ENCODE measurements at places on chromosomes 16 and 17. TPM values are rescaled to one million over a fixed set of nuclear protein-coding genes. Genes with fewer than 3 reads are reported as not detected.

TMIGD1 gene
- not detected for total RNA-seq

DNA sequence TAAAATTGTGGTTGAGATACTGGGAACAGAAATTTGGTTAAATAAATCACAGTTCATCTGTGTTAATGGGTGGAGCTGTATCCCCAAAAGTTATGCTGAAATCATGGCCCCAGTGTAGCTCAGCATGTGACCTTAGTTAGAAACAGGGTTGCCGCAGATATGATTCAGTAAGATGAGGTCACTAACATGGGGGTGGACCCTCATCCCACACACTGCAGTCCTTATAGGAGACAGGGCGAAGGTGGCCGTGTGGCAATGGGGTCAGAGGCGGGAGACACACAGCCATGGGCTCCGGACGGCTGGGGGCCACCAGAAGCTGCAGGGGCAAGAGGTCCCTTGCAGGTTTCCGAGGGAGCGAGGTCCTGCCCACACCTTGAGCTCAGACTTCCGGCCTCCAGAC is 10.7 kb downstream of the GALNS start:
- no peak for DNase-seq

MMP25 gene
- 21.6 TPM for total RNA-seq

DNA sequence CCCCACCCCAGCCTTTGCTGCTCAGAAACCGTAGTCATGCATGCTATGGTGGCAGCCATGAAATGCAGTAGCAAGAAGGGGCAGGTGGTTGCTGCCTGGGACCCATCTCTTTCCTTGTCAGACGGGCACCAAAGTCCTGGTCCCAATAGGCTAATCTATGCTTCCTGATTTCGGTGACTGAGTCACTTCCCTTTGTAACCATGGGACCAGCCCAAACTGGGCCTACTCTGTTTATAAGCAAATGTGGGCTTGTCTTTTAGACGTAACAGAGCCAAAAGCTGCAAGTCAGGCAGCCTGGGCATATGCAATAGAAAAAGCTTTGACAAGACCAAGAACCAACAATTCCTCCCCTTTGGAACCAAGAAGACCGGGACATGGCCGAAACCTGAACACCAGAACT is 99.1 kb upstream of the RBBP6 start:
- DNase-seq, result no peak

GRCh38 chr17:39015546-39015935 is 48.3 kb upstream of the FBXO47 start:
- DNase-seq, result no peak

GRCh38 chr16:67461600-67462278 is 19.2 kb downstream of the ATP6V0D1 start:
- no peak for DNase-seq

GRCh38 chr16:35207059-35207999 is 1747.9 kb downstream of the TP53TG3F start:
- DNase-seq, result no peak

GRCh38 chr16:10922328-10923145 is 19.7 kb downstream of the DEXI start:
- no peak for DNase-seq

DNA sequence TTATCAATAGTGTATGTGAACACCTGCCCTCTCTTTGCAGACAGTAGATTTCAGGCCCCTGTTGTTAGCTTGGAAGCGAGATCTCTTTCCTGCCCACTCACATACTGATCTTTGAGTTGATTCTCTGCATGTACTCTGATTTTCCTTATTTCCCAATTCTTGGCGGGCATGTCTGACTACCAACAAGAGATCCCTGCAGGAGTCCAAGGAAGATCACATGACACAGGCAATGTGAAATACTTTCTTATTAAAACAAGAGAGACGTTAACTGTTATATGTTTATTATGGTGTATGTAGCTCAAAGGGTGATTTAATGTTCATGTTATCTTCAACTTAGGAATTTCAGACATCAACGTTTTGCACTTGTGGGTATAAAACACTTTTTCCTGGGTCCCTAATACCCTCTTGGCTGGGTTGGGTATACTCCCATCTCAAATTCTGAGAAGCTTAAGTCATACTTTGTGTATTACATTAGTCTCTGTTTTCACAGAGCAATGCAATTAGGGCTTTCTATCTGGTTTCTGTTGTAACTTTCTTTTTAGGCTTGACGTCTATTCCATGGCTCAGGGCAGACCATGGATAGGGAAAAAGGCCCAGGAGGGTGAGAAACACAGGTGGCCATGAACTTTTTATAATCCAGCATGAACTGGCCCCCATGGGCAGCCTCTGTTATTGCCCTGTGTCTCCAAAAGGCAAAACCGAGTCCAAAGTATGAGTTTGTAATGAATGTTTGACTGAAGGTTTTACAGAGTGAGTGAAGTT is 32.2 kb downstream of the HSD17B2 start:
- no peak for DNase-seq

KIF19 gene
- total RNA-seq, result 1.9 TPM

DNA sequence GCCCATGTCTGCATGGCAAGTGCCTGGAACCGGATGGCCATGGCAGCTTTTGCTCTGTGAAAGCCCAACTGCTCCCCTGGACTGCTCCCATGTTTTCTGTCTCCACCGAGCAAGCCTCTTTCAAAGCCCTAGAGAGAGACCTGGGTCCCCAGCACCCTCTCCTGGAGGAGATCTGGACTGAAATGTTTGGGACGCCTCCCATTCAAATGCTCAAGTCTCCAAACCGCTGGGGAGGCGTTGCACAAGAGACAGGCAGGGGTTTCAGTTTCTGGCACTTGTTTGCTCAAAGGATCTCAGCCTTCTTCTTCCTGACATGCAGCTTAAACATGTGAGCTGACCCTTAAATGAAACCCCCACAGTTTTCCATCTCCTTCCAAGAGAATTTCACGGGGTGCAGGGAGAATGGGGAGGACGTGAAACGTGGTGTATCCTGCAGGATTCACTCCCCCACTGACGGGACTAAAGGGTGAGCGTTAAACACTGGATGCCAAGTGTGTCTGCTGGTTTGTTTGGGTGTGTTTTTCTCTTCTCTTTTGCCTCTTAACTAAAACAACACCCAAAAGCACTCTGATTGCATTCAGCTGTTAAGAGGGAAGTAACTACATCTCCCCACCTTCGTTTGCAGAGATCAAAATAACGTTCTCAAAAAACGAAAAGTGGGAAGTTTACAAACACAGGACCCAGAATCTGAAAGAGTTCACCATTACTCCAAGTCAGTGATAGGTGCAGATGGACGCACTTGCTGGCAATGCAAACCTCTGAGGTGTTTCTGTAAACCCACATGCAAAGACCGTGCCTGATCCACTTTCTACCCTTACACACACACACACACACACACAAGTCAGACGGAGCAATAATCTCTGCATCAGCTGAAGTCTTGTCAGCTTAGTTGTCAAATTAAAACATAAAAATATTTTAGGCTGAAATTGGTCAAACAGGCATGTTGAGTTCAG is 256.9 kb downstream of the C16orf95 start:
- no peak for DNase-seq

GRCh38 chr17:17220529-17220928 is 14.4 kb upstream of the PLD6 start:
- no peak for DNase-seq

DNA sequence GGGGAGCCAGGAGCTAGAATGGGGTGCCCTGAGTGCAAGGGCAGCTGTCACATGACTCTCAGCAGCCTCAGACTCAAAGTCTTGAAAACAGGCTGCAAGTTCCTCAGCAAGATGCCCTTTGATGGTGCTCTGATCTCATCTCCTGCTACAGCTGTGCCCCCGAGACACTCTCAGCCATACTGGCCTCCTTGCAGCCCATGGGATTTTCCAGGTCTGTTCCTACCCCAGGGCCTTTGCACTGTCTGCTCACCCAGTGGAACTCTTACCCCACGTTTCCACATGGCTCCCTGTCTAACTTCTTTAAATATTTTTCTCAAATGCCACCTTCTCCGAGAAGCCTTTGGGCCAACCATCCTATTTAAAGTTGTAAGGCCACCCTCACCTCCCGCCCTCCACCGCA is 146.9 kb downstream of the C16orf95 start:
- DNase-seq, result no peak

DNA sequence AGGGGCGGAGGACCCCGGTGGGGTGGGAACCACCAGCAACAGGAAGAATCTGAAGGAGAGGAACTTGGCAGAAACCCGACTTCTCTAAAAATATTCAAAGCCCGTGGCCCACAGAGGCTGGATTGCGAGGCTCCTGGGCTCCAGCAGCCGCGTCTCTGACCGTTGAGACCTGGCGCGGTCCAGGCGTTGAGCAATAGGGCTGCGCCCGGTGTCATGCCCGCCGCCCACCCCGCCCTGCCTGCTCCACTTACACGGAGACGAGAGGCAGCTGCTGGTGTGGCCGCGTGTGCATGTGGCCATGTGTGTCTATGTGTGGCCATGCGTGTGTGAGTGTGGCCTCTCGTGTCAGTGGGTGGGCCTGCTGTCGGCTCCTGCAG is 83.6 kb downstream of the IRF8 start:
- DNase-seq, result no peak

ABCA6 gene
- 106 TPM for total RNA-seq

DNA sequence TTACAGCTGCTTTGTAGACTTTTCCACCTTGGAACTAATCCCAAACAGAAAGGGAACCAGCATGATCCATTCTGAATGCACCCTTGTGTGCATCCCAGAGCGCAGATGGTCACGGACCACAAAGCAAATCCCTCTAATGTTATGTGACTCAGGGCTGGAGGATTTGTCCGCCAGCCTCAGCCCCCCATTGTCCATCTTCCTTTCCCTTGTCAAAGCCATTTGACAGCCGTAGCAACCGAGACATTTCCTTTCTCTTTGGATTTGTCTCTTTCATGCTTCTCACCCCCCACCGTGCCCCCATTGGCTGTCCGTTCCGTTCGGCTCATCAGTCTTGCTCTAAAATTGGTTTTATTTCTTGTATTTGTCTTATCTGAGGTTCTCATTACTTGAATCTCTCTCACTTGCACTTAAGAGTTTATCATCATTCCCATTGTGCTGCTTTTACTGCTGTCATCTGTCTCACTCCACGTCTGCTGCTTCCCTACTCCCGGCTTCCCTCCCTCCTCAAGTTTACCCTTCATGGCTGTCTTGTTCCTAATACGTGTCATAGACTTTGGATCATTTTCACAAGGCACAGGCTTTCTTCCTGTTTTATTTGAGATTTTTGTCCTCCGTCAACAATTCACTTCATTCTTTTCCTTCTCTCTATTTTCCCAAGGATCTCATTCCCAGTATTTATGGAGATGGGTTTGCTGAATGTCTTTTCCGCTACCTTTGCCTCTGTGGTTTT is 163.4 kb upstream of the ERCC4 start:
- DNase-seq, result no peak

GRCh38 chr17:35129154-35129972 is 7.9 kb downstream of the FNDC8 start:
- no peak for DNase-seq

- no peak for DNase-seq
Observed at GRCh38 chr16:88424587-88425235, 28.4 kb upstream of the ZFPM1 start.

DNA sequence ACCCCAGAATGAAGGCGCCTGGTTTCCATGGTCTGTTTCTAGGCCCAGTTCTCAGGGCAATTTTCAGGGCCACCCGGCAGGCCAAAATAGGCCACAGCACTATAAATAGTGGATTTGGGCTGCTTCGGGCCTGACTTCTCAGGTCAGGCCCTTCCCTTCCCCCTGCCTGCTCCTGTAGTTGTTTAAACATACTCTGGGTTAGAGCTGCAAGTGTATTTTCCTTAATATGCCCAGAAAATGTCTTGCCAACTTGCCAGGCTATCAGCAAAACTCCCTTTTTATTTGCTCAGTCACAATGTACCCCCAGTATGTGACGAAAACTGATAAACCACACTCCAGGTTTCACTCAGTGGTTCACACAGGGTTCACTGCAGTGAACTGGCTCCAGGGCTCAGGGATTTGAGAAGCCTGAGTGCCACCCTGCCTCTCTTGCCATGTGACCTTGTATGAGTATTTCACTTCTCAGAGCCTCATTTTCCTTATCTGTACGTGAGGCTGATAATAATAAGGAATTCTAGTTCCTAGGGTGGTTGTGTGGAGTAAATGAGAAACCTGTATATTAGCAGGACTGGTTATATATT is 76.5 kb downstream of the GPRC5B start:
- no peak for DNase-seq

MARVELD3 gene
- total RNA-seq, result not detected

- DNase-seq, result no peak
Observed at GRCh38 chr16:85699628-85700027, 10.9 kb upstream of the GINS2 start.

DNA sequence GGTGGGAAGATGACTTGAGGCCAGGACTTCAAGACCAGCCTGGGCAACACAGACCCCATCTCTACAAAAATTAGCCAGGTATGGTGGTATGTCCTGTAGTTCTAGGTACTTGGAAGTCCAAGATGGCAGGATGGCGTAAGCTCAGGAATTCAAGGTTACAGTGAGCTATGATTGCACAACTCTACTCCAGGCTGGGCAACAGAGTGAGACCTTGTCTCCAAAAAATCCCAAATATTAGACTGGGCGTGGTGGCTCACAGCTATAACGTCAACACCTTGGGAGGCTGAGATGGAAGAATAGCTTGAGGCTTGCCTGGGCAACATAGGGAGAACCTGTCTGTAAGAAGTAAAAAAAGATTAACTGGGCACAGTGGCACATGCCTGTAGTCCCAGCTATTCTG is 30.8 kb downstream of the SUZ12 start:
- DNase-seq, result no peak

- DNase-seq, result no peak
Observed at GRCh38 chr17:9899280-9900043, 5.6 kb downstream of the RCVRN start.

DNA sequence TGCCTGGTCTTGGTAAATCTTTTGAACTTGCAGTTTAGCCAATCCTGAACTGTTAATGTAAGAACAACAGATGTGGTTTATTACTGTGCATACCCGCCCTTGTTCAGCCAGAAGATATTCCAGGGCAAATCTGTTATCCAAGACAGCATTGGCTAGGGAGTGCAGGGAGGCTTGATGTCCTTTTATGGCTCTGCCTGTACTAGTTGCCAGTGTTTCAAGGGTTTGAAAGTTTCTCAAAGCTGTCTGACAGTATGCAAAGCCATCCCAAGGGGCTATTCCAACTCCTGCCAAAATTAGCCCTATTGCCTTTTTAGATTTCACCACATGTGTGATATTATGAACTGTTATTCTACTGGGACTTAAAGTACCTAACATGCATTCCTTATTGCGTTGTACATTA is 30.1 kb downstream of the LCMT1 start:
- DNase-seq, result no peak

GRCh38 chr17:64457156-64457555 is 8.2 kb downstream of the MILR1 start:
- peak; percentile 6 for DNase-seq

- DNase-seq, result no peak
Observed at GRCh38 chr17:36730857-36731490, 129.6 kb downstream of the MRM1 start.

GRCh38 chr16:68746951-68747350 is 9.9 kb downstream of the CDH1 start:
- no peak for DNase-seq

DNA sequence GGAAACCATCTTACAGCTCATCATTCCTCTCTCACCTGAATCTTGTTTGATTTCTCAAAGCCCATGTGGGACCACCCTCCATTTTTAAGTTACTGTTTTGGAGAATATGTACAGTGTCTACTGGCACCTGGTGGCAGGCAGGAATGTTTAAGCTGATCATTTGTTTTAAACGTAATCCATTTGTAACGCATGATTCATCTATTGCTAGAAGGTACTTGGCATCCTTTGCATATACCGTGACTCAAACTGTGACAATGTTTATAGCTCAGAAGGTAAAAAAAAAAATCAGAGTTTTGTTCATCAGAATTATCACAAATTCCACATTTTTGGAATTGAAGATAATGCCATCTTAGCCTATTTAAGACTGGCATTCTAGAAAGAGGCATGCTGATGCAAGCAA is 1007.5 kb upstream of the EEF2KMT start:
- DNase-seq, result no peak
